Activated naive CD4-positive, alpha-beta T cell treated with Interleukin-2 at 50 U/mL for 16 hours (primary cell): ENCODE measurements at places on chromosomes 12 and 14.

DNA sequence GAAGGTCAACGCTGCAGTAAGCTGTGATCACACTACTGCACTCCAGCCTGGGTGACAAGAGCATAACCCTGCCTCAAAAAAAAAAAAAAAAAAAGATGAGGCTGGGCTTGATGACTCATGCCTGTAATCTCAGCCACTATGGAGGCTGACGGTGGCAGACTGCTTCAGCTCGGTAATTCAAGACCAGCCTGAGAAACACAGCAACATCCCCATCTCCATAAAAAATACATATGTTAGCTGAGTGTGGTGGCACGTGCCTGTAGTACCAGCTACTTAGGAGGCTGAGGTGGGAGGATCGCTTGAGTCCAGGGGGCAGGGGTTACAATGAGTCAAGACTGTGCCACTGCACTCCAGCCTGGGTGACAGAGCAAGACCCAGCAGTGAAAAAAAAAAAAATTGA, 50.4 kb downstream of the GXYLT1 start:
- DNase-seq = peak; percentile 14

DNA sequence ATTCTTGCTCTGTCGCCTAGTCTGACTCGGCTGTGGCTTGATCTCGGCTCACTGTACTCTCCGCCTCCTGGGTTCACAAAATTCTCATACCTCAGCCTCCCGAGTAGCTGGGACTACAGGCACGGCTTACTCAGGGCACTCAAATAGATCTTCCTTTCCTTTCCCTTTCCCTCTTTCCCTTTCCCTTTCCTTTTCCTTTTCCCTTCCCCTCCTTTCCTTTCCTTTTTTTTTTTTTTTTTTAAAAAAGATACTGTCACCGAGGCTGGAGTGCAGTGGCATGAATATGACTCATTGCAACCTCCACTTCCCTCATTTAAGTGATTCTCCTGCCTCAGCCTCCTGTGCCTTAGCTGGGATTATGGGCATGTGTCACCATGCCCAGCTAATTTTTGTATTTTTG, 86.0 kb downstream of the AEBP2 start:
- no peak for DNase-seq

- no peak for DNase-seq
Observed at GRCh38 chr12:15892645-15893259, 10.6 kb downstream of the STRAP start.

- no peak for DNase-seq
Observed at GRCh38 chr12:123054371-123054770, 73.9 kb downstream of the ARL6IP4 start.

DNA sequence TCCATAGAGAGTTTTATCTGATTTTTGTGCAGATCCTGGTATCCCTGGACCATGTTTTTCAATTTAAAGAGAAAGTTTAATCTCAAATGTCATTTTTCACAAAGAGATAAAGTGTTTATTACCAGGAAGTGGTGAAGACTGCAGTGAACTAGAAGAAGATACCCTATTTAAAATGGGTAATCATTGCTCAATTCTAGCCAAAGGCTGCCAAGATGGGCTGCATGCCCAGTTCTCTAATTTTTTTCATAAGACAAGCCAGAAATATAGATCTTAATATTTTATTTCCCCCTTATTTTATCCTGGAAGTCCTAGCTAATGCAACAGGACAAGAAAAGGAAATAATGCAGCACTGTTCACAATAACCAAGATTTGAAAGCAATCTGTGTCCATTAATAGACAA, 343.5 kb downstream of the PCNX1 start:
- no peak for DNase-seq

DNA sequence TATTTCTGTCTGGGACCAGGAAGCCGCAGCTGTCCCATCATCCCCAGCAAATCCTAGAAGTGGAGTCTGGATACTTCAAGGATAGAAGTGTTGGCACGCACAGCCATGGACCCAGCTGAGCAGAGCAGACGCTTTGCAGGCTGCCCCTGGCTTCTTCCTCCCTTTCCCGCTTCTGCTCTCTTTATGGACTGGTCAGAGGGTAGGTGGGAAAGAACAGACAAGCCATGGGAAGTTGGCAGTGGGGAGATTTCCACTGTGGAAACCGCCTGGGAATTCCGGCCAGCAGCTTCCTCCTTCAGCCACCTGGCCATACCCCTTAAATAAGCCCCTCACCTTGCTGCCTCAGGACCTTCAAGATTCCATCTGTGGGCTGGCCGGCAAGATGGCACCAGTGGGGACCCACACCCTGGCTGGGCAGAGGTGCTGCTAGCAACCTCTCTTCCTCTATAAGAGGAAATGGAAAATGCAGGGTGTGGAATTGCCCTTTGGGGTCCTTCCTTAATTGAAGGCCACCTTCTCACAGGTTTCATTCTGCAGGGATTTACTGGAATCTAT, 20.6 kb downstream of the OTUB2 start:
- DNase-seq = no peak

DNA sequence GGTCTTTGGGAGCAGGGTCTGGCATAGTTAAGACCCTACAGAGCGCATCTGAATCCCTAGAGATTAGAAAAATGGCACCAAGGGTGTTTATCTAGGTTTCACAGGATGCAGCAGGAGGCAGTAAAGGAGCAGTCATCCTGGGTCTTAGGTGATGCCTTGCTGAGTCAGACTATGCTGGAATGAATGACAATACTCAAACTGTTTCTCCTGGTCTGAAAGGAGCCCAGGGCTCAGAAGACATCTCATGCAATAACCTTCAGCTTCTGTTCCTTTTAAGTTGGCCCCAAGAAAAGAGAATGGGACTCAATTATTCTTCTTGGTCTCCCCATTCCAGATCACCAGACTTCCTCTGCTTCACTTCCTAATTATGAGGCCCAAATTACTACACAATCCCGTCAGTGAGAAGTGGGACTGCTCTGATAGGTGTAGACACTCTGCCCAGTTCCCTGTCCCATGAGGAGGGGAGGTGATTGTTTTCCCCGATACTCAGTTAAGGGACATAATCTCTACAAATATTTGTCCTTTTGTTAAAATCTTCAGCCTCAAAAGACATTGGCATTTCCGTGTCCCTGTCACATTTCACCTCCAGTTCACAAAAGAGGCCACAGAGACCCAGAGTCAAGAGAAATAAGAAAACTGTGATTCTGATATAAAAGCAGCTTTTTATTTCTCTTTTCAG, 14.8 kb upstream of the APOF start:
- DNase-seq = no peak

DNA sequence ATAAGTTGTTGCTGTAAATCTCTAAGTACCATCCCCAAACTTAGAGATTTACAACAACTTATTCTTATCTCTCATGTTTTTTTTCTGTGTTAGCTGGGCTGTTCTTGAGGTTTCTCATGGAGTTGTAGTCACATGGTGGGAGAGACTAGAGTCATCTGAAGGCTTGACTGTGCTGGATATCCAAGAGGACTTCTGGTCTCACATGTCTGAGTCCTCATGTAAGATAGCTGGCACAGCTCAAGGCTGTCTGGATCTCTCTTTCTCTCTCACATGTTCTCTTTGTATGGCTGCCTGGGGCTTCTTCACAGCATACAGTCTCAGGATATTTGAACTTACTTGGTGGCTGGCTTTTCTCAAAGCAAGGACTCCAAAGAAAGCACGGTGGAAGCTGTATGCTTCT, 63.8 kb downstream of the DACT1 start:
- no peak for DNase-seq

DNA sequence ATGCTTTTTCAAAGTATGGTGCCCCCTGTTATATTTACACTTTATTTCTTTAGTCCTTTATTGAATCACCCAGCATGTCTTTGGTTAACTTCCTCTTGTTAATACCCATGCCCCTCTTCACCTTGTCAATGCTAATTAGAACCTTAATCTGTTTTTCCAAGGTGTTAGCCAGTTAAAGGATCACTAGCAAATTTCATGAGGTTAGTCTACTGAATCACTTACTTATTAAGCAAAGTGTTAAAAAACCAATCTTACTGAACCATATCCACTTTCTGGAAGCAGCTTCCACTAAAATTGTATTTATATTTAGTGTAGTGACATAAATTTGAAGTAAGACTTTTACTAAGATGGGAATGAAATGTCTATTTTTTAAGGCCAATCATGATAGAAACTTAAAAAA, 27.9 kb downstream of the TAOK3 start:
- no peak for DNase-seq

DNA sequence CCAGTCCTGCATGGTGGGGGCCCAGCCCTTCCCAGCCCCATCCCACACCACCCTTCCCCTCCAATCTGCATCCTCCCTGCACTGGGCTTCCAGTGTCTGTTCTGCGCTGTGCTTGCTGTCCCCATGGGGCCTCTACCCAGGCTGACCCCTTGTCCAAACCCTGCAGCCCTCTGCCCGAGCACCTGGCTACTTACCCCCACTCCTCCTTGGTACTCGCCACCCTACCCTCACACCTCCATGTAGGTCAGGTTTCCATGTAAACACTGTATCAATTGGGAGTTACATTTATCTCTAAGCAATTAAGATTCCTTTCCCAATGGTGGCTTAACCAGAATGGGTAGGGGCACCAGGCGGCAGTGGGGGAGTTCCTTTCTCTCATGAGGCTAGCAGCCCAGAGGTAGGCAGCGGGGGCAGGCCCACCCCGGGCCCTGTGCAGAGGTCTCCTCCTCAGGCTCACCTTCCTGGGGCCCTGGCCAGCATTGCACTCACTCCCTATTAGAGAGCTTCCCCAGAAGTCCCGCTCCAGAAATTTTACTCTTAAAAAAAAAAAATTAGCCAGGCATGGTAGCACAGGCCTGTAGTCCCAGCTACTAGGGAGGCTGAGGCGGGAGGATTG, 76.6 kb upstream of the CCND2 start:
- DNase-seq = no peak

- no peak for DNase-seq
Observed at GRCh38 chr14:32018391-32019092, 58.6 kb upstream of the ARHGAP5 start.

DNA sequence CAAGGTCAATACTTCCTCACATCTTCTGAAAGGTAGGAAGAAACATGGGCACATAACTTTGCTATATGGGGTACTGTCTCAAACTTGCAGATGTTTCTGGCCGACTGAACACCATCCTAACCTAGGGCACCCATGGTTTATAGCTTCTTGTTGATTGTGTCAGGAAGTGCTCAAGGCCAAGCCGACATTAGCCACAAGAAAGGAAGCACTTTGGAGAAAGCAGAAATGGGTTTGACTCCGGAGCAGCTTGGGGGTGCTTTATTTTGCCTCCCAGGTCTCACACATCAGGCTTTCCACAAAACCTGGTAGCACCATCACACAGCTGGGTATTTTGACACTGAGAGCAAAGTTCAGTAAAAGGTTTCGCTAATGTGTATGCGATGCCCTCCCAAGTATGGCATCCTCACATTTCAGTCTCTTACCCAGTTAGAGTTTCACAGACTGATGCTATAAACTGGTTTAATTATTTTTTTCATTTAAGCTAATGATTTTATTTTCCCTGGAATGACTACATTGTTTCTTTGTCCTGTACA, 25.2 kb upstream of the BHLHE41 start:
- DNase-seq = no peak

DNA sequence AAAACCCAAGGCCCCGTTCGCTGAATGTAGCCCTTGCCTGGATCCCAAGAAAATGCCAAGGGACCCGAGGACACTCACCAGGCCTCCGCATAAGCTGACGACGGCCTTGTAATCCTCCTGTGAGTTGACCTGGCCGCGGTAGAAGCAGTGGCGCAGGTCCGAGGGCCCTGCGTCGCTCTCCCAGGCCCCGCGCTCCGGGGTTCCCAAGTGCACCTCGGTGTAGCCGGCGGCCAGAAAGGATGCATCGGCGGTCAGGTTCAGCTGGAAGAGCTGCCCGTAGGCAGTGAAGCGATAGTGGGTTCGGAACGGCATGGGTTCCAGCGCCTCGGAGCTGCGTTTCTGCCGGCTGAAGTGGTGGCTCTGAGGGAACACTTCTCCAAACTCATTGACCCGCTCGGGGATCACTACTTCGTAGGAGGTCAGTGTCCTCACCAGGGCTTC, 1.2 kb downstream of the ADAMTS20 start:
- DNase-seq = no peak

DNA sequence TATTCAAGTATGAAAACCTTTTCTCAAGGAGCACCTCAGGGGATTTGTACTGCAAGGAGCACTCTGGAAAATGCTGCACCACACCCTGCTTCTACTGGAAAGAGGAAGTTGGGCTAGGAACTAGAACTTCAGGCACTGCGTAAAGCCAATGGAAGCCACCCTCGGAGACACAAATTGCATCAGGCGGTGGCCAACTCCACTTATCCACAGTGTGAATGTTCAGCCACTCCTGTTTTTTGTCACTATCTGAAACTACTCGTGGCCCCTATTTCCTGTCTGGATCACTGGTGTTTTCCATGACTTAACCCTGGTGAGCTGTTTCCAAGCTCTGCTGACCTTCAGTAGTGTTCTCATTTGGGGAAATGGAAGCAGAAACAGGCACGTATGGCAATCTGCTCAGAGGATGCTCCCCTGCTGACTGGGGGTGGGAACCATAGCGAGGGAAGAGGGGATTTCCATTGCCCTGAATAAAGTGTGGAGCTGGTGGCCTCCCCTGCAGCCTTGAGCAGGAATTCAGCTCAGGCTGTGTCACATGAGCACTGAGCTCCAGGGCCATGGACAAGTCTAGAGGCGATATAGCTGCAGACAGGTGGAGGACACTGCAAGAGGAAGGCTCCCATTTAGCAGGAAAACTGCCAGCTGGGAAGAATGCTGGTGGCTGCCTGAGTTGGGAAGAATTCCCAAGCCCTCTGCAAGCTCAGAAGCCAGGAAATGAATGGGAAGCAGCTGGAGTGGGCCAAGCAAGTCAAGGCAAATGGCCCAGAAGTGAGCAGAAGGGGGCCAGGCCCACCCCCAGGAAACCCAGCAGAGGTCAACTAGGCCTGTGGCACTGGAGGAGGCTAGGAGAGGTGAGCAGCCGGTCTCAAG, 50.5 kb upstream of the RAP1B start:
- no peak for DNase-seq

- no peak for DNase-seq
Observed at GRCh38 chr12:97168804-97169203, 261.7 kb downstream of the NEDD1 start.

- DNase-seq = no peak
Observed at GRCh38 chr12:20150835-20151422, 217.4 kb upstream of the PDE3A start.

- no peak for DNase-seq
Observed at GRCh38 chr12:26043135-26044006, 81.5 kb downstream of the BHLHE41 start.

- DNase-seq = no peak
Observed at GRCh38 chr14:24875991-24876878, 173.7 kb downstream of the STXBP6 start.

DNA sequence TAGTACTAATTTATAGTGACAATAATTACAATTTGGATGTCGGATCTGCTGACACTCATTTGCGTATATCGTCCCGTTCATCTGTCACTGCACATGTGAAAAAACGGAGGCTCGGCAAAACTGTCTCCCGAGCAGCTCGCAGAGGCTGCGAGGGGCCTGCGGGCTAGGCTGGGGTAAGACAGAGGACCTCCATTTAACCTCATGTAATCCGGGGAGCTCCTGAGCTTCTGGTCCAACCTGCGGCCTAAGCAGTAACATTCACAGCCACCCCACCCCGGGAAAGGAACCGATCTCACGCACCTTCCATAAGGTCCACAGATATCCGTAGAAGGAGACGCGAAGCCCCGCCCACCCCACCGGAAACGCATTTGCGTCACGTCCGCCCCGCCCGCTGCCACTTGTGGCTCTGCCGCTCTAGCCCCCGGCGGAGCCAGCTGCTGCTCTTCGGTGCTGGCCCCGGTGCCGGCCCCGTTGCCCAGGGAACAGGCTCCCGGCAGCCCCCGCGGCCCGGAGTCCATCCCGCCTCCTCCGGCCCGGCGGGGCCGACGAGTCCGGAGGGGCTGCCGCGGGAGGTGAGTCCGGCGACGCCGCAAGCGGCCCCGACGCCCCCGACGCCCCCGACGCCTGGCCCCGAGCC, at the start of the genes CINP and TECPR2:
TSS of gene CINP (minus strand) at position 346 of the 637 bp plus-strand sequence. CDS start at position 307, 39 bp downstream.
TSS of gene TECPR2 (plus strand) at position 397 of the 637 bp plus-strand sequence. CDS start 13,781 bp downstream, outside the sequence.
- peak; percentile 96 for DNase-seq
